ENCODE measurements at places on chromosomes 7 and 10.
A peak's percentile ranks its signal among the peaks of the same experiment; 100 is the strongest.

DNA sequence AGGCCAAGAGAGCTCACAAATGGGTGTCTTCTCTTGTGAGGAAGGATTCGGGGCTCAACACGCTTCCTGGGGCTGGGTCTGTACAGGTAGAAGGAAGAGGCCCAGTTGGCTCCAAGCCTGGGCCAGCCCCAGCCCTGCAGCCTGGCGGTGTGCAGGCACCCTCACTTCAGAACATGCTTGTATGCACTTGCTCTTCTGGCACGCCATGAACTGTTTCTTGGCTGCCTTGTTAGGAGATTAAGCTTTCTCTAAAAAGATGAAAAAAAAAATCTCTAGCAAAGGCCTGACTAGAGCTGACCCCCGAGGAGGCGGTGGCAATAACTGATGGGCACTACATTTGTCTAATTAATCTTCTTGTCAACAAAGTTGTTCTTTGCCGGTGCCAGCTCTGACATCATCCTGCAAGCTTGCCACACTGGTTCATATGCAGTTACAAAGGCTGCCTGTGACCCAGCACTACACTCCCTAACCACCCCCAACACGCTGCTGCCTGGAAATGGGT is 94.7 kb downstream of the WDR11 start:
- DNase-seq = no peak

DNA sequence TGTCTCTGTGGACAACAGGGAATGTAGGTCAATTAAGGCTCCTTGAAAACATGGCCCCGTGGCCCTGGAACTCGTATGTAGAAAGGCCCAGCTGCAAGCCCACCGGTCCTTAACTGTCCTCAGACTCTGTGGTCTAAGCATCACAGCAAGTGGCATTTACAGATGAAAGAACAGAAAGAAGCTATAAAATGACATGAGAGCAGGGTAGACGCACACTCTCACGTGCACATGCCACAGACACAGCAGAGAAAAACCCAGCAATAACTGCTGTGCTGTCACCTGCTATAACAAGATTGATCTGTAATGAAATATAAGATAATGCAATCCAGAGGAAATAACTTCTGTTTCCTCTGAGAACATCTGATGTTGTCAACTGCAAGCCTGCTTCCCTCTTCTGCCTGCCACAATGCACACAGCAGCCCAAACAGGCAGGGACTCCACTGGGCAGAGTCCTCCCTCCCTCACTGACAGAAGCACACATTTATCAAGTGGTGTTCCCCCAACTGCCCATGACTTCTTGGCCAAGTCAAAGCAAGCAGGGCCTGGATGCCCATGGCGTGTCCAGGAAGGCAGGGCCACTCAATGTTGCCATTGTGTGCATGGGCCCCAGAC is 63.9 kb downstream of the GFRA1 start:
- no peak for DNase-seq

DNA sequence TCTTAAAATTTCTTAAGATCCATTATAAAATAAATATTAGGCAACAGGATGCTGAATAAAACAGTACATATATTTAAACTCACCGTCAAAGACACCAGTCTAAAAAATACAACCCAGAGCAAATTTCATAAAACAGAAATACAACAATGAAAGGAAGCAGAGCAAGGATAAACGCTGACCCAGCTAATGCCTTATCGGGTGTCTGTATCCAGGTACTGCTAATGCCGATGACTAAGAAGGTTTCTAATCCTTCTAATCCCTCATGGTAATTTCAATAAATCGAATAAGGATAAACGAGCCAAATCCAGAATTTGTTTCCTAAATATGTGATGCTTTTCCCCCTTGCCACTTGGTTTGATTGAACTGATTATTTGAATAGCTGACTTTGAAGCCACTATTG is 1.7 kb downstream of the HYCC1 start:
- no peak for DNase-seq

DNA sequence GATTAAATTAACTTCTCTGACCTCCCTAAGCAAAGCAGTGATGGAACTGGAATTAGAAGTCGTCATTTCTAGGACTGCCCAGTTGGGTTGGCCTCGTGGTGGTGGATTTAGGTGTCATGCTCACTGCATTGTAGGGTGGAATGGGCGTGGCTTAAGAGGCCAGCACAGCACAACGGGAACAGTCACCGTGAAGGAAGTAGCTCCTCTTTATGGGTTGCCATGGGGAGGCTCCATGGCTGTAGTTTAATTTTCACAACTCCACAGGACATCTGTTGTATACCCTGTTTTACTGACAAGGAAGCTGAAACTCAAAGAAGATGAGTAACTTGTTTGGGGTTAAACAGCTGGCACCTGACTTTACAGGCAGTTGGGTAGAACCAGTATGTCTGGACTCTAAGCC is 208.3 kb downstream of the CELF2 start:
- peak; percentile 86 for DNase-seq

GRCh38 chr10:85611746-85612377 is 754.7 kb downstream of the GRID1 start:
- DNase-seq = no peak

- no peak for DNase-seq
These were observed 67.4 kb downstream of the KIAA1549 start for GRCh38 chr7:138913783-138914182.

- DNase-seq = no peak
These were observed 80.2 kb upstream of the GTF2IRD1 start for GRCh38 chr7:74373536-74373935.

DNA sequence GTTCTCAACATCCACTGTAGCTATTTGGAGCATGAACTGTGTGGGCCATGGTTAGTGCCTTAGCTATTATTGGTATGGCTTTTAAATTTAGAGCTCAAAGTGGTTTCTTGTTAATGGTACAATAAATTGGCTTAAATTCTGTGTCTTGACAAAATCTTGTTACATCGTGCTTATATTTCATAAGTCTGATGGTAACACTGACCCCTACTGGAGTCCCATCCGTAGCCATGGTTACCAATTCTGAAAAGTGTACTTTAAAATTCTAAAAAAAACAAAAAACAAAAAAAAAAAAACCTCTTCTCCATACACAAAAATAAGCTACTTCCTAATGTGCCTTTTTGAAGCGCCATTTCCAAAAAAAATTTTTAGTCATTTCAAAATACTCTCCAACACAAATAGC is 6.4 kb upstream of the RPP30 start:
- peak; percentile 34 for DNase-seq

DNA sequence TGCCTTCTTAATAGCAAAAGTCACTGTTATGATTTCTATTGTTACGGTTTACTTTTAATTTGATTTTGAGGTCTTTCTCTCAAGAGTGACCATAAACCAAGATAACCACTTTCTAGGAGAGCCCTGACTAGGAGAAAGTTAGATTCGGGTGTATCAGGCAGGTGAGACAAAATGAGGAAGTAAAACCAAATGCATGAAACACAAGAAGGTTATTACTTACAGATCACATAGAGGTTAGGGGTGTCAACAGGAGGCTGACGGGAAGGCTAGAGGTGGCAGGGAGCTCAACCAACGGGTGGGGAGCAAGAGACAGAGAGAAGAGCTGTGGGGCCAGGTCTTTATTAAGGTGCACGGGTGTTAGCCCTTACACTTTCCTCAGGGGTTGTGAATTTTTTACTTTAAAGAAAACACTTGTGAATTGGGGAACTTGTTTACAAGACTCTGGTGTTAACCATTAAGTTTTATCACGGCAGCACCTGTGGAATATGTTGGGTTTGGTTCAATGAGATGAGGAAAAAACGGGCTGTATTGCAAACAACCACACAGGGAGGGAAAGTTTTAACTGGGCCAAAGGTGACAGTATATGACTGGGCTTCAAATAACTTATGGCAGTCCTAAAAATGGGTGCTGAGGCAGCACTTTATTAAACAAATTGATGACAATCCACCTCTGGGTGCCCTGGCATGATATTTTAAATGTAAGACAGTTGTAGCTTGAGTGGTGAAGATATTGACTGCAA is 154.9 kb downstream of the SDHAF3 start:
- DNase-seq = no peak

GRCh38 chr10:124076148-124076733 is 17.2 kb downstream of the CHST15 start:
- no peak for DNase-seq

DNA sequence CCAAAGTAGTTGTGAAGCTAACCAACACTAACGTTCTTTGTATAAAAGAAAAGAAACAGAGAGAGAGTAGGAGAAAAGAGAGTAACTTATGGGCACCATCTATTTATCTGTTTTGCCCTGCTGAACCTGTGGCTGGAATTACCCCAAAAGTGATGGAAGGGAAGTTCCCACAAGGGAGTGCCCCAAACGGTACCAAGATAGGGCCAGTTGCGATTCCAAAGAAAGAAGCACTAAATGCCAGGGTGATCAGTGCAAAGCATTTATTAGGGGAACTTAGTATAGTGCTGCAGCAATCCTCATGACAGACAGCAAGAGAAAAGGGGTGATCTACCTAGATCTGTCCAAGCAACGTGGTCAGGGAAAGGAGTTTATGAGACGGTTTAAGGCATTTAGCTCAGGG is 190.2 kb downstream of the SORCS3 start:
- DNase-seq = no peak

DNA sequence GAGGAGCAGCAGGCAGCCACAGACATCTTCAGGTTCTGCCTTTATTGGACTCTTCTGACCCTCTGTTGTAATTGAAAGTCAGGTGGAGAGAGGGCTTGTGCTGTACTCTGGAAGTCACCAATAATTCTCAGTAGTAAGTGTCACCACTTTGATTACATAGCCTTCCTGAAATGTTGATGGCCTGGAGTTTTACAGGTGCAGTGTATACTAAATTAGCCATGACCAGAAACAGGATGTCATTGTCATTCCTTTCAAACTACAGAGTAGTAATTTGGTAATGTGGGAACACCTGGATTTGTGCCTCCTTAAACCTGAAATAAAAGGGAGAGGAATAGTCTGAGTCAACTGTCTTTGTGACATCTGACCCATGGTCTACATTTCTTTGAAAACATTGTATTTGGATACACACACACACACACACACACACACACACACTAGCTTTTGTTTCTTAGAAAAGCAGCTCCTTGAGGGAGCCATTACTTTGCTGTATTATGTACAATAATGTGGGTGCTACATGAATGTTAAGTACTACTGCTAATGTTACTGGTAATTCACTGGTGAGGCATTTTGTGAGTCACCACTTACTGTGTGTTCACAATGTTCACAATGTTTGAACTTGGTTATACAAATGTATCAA is 19.6 kb downstream of the ARL4A start:
- no peak for DNase-seq

DNA sequence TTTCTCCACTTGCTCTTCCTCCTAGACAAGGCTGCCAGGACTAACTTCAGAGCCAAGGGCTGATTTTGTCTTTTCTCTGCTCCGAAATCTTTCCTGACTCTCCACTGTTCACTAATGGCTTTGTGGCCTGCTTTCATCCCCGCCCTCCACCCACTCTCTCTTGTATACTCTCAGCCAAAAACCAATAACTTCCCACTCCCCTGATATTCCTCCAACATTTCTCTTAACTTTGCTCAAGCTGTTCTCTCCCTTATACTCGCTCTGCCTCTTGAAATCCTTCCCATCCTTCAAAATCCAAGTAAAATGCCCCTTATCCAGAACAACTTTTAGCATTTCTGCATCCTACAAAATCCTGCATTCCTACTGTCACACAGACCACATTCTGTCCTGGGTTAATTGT is 214.8 kb downstream of the PHTF2 start:
- no peak for DNase-seq

GRCh38 chr10:122044045-122044661 is 55.2 kb downstream of the TACC2 start:
- DNase-seq = no peak

- no peak for DNase-seq
These were observed 165.8 kb downstream of the UBE2H start for GRCh38 chr7:129786825-129787563.

Measured in suppressor macrophage (primary cell).